ENCODE measurements at places on chromosomes 5 and 9.

DNA sequence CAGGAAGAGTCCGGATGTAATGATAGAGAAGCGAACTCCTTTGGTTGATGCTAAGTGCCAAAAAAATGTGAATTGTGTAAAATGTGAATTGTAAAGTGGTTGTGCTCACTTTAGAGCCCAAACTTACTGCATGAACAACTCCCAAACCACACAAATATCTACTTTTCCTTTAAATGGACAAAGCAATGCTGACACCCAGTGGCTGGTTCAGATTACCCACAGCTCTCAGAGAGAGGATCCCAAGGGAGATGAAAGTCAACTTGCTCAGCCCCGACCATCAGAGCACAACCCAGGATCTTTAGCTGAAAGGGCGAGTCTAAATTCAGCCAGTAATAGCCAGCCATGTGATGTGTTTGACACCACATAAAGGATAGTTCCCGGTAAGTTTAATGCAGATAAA lies 133.7 kb downstream of the NMUR2 start:
- no peak for DNase-seq

DNA sequence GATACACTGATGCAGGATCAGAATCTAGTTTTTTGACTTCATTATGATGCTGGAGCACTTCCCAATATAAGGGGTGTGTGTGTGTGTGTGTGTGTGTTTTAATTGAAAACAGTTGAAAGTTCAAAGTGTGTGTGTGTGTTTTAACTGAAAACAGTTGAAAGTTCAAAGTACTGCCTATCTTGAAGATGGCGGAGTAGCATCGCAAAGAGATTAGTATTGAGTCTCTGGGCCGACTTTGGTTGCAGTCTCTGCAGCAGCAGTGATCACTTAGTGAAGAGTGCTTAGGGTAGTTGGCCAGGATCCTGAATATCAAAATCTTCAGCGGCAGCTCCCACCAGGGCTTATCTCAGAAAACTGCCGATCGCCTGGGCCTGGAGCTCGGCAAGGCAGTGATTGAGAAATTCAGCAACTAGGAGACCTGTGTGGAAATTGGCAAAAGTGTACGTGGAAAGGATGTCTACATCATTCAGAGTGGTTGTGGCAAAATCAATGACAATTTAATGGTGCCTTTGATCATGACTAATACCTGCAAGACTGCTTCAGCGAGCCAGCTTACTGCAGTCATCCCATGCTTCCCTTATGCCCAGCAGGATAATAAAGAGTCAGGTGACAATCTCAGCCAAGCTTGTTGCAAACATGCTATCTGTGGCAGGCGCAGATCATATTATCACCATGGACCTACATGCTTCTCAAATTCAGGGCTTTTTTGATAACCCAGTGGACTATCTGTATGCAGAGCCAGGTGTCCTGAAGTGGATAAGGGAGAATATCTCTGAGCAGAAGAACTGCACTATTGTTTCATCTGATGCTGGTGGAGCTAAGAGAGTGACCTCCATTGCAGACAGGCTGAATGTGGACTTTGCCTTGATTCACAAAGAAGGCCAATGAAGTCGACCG lies 7.3 kb upstream of the SCAI start:
- no peak for DNase-seq

DNA sequence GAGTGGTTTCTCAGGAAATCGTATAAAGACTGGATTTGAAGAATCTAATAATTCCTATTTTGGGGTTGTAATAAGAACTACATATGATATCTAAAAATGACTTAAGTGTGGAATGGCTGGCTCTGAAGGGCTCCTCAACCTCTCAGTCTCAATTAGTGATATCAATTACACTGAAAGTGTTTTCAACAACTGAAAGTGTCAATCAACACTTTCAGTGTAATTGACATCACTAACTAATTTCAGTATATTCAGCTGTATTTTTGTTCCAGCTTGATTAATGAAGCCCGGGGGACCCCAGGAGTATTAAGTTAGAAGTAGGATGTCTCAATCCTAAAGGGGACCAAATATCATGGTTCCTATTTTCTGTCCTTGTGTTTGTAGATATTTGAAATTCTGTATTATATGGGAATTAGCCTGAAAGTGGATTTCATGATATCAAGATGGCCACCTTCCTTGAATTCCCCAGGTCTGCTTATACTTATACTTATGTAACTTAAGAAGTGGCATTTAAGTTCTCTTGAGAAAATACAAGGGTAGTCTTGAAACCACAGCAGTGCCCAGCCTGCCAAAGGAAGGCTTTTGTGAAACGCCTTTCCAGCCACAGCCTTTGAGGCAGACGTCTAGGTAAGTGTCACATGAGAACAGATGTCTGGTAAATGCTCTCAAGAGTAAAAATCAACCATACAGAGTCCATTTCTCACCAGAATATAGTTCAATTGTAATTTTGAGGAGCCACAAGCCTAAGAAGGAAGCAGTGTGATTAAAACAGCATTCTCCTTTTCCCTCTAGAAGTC lies 4.6 kb downstream of the BASP1 start:
- no peak for DNase-seq

- no peak for DNase-seq
These were observed 11.6 kb upstream of the CMBL start for GRCh38 chr5:10319202-10319851.

GRCh38 chr9:69264526-69264925 lies 60.5 kb upstream of the ENTREP1 start:
- no peak for DNase-seq

GRCh38 chr5:11030671-11031070 lies 269.6 kb upstream of the DAP start:
- no peak for DNase-seq

- DNase-seq: no peak
These were observed 6.1 kb downstream of the NDFIP1 start for GRCh38 chr5:142114687-142115086.

DNA sequence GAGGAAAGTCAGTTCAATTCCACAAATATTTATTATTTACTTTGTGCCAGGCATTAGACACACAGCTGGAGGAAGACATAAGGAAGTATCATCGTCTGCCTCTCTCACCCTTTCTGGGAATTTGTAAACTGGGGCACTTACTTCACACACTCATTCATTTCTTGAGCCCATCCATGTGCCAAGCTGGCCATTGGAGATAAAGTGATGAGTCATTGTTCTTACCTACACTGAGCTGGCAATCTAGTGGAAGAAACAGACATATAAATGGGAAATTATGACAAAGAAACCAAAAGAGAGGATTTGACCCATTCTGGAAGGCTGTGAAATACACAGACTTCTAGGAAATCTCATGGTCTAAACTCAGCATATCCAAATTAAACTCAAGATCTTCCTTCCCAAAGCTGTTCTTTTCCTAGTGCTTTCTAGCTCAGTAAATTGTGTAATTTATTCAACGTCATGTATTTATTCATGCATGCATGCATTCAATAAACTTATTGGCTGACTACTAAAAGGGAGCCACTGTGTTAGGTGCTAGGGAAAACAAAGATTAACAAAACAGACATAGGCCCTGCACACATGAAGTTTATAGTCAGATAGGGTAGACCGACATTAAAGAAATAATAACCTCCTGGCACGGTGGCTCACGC lies 65.3 kb downstream of the SH3RF2 start:
- DNase-seq: no peak

- DNase-seq: peak; percentile 66
These were observed 4.6 kb upstream of the TRAF2 start for GRCh38 chr9:136881691-136882108.

GRCh38 chr5:127389601-127390000 lies 99.0 kb downstream of the MEGF10 start:
- no peak for DNase-seq

- peak; percentile 27 for DNase-seq
These were observed 212.2 kb downstream of the PCSK1 start for GRCh38 chr5:96220610-96221390.

- no peak for DNase-seq
These were observed 21.8 kb downstream of the IRF1 start for GRCh38 chr5:132468656-132469379.

- DNase-seq: no peak
These were observed 10.1 kb upstream of the MTMR12 start for GRCh38 chr5:32322882-32323281.

GRCh38 chr9:131747352-131747751 lies 7.5 kb upstream of the RAPGEF1 start:
- DNase-seq: no peak

GRCh38 chr9:116585896-116586295 lies 101.2 kb upstream of the TRIM32 start:
- DNase-seq: no peak

- no peak for DNase-seq
These were observed 315.6 kb upstream of the PTPRD start for GRCh38 chr9:10928372-10928771.

- no peak for DNase-seq
These were observed 38.7 kb downstream of the CXXC5 start for GRCh38 chr5:139686706-139687441.

- DNase-seq: peak; percentile 58
These were observed 1.2 kb downstream of the IER5L start for GRCh38 chr9:129176701-129177442.

- DNase-seq: no peak
These were observed 83.7 kb downstream of the GALNT10 start for GRCh38 chr5:154273963-154274827.

GRCh38 chr9:17229945-17230560 lies 95.2 kb downstream of the CNTLN start:
- DNase-seq: no peak

Measured in GM06990 (cell line).